ENCODE measurements at places on chromosomes 11 and 22. TPM values are rescaled to one million over a fixed set of nuclear protein-coding genes. Genes with fewer than 3 reads are reported as not detected.

GRCh38 chr22:29030618-29031226 lies 30.9 kb downstream of the C22orf31 start:
- peak overlapping the region; percentile 74 for H3K27ac ChIP-seq
- no peaks in the 10 kb centered on the region for H3K27me3 ChIP-seq
- H3K4me1 ChIP-seq: peaks cover 14% of the 10 kb centered on the region
- peak; percentile 95 for DNase-seq
- no peaks in the 10 kb centered on the region for H3K36me3 ChIP-seq
- H3K4me3 ChIP-seq: no peak overlapping the region

DNA sequence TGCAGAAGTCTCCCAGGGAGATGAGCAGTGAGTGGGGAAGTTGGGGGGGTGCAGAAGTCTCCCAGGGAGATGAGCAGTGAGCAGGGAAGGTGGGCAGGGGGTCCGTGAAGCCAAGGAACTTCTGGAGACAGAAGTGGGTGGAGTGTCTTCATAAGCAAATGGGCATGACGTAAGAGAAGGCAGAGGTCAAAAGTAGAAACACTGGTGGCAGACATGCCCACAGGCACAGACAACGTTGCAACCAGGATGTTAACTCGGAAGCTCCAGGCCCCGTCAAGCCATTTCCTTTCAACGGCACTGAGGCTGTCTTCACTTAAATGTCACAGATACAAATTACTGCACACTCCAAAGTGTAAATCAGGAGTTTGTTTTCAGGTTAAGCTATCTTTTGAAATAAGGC lies 186.1 kb downstream of the SHANK2 start:
- no peaks in the 10 kb centered on the region for H3K4me1 ChIP-seq
- H3K4me3 ChIP-seq: no peak overlapping the region
- no peak for DNase-seq
- H3K27ac ChIP-seq: no peak overlapping the region

- H3K4me3 ChIP-seq: no peak overlapping the region
- DNase-seq: no peak
- no peaks in the 10 kb centered on the region for H3K4me1 ChIP-seq
Measured at GRCh38 chr11:63289658-63290057, 46.3 kb upstream of the SLC22A25 start.

DNA sequence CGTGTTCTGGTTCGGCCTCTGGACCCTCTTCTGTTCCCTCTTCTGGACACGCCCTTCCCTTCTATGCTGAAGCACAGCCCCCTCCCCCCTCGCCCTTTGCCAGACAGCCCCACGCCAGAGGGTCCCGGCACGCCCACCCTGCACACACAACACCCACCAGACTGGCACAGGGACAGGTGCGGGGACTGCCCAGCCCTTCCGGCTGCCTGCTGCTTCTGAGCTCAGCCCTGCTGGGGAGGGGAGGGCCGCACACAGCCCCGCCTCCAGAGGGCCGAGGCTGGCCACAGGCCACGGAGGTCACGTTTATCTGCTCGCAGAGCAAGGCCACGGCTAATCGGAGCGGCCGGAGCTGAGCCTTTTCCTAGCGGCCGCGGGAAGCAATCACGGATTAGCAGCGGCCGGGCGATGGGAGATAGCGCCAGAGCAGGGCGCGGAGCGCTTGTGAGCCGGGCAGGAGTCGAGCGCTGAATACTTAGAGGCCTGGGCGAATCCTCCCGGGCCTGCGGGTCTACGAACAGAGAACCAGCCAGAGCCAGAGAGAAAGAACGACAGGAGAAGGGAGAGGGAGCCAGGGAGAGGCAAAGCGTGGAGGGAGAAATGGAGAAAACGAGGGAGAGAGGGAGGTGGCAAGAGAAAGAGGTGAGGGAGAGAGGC lies 21.5 kb downstream of the OTUB1 start:
- H3K27ac ChIP-seq: no peak overlapping the region
- peaks cover 22% of the 10 kb centered on the region for H3K4me1 ChIP-seq
- H3K4me3 ChIP-seq: no peak overlapping the region
- H3K36me3 ChIP-seq: no peaks in the 10 kb centered on the region

- no peaks in the 10 kb centered on the region for H3K27me3 ChIP-seq
- no peak overlapping the region for H3K4me3 ChIP-seq
- no peaks in the 10 kb centered on the region for H3K4me1 ChIP-seq
- H3K36me3 ChIP-seq: no peaks in the 10 kb centered on the region
- no peak for DNase-seq
Measured at GRCh38 chr11:80156062-80156461, 715.2 kb upstream of the TENM4 start.

GRCh38 chr11:118230088-118230487 lies 5.3 kb upstream of the JAML start:
- no peak overlapping the region for H3K4me3 ChIP-seq
- DNase-seq: no peak
- H3K36me3 ChIP-seq: no peaks in the 10 kb centered on the region
- no peaks in the 10 kb centered on the region for H3K4me1 ChIP-seq

GRCh38 chr22:36344106-36344827 lies 43.5 kb downstream of the MYH9 start:
- H3K27ac ChIP-seq: peak overlapping the region; percentile 71
- no peak overlapping the region for H3K4me3 ChIP-seq
- peaks cover 14% of the 10 kb centered on the region for H3K4me1 ChIP-seq
- H3K27me3 ChIP-seq: no peaks in the 10 kb centered on the region
- H3K36me3 ChIP-seq: peaks cover 14% of the 10 kb centered on the region

- no peak overlapping the region for H3K4me3 ChIP-seq
- H3K36me3 ChIP-seq: no peaks in the 10 kb centered on the region
- no peak for DNase-seq
- H3K27ac ChIP-seq: no peak overlapping the region
- peaks cover 6% of the 10 kb centered on the region for H3K4me1 ChIP-seq
- H3K27me3 ChIP-seq: no peaks in the 10 kb centered on the region
Measured at GRCh38 chr11:47971501-47971900, 8.9 kb upstream of the PTPRJ start.

DNA sequence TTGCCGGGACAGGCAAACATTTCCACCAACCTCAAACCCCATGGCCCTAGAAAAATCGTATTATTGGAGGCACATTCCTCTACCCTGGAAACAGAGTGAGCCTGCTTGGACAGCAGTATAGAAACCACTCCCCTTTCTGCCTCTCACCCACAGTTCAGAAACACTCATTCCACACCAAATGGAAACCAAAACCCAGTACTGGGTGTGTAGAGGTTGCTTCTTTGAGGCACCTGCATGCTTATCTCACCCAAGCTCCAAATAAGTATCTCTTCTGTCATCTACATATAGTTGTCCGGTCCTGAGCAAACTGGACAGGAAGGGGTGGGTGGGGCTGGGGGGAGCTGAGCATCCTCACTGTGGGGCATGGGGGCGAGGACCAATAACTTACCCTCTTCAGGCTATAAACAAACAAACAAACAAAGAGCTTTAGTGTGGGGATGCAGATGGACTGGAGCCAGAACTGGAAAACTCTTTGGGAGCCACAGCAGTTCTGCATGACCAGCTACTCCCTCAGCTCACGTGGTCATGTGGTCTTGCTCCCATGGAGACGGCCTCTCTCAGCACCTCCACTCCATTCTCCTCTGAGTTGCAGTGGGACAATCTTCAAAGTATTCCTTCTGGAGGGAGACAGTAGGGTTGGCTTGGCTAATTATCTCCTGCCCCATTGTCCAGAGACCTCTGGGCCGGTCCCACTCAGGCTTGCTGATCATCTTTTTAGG lies 1.0 kb upstream of the PLAAT2 start:
- H3K4me3 ChIP-seq: no peak overlapping the region
- DNase-seq: no peak
- H3K36me3 ChIP-seq: no peaks in the 10 kb centered on the region
- H3K27me3 ChIP-seq: no peaks in the 10 kb centered on the region
- no peaks in the 10 kb centered on the region for H3K4me1 ChIP-seq
- no peak overlapping the region for H3K27ac ChIP-seq

GRCh38 chr22:38952281-38952993 lies 5.0 kb upstream of the APOBEC3A start:
- H3K27me3 ChIP-seq: no peaks in the 10 kb centered on the region
- H3K4me3 ChIP-seq: no peak overlapping the region
- H3K27ac ChIP-seq: no peak overlapping the region
- H3K4me1 ChIP-seq: no peaks in the 10 kb centered on the region
- H3K36me3 ChIP-seq: no peaks in the 10 kb centered on the region

DNA sequence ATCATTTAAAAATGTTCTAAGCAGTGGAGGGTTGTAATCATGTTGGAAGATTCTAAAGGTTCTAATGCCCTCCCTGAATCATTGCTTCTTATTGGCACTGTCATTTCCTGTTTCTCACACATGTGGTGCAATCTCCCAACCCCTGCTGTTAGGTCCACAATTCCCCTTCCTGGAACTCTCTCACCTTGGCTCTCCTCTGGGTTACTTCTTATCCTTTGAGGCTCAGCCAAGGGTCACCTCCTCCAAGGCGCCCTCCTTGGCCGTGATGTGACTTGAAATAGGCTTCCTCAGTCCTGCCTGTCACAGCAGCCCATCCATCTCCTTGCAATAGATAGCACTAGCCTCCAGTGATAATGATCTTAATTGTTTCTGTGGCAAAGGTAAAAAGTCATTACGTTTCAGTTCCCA lies 149.8 kb downstream of the TTC17 start:
- H3K4me1 ChIP-seq: no peaks in the 10 kb centered on the region
- no peak overlapping the region for H3K27ac ChIP-seq
- no peaks in the 10 kb centered on the region for H3K27me3 ChIP-seq

- no peaks in the 10 kb centered on the region for H3K27me3 ChIP-seq
- H3K36me3 ChIP-seq: no peaks in the 10 kb centered on the region
- H3K4me1 ChIP-seq: no peaks in the 10 kb centered on the region
- H3K27ac ChIP-seq: no peak overlapping the region
- no peak for DNase-seq
Measured at GRCh38 chr11:82815406-82815805, 81.7 kb upstream of the FAM181B start.

GRCh38 chr22:44582016-44582415 lies 84.0 kb upstream of the RTL6 start:
- no peaks in the 10 kb centered on the region for H3K36me3 ChIP-seq
- H3K27me3 ChIP-seq: no peaks in the 10 kb centered on the region
- no peak for DNase-seq
- no peak overlapping the region for H3K27ac ChIP-seq
- H3K4me1 ChIP-seq: no peaks in the 10 kb centered on the region

GRCh38 chr22:36595154-36595553 lies 66.2 kb upstream of the EIF3D start:
- no peaks in the 10 kb centered on the region for H3K4me1 ChIP-seq
- H3K36me3 ChIP-seq: no peaks in the 10 kb centered on the region
- H3K4me3 ChIP-seq: no peak overlapping the region
- H3K27me3 ChIP-seq: peaks cover 22% of the 10 kb centered on the region

DNA sequence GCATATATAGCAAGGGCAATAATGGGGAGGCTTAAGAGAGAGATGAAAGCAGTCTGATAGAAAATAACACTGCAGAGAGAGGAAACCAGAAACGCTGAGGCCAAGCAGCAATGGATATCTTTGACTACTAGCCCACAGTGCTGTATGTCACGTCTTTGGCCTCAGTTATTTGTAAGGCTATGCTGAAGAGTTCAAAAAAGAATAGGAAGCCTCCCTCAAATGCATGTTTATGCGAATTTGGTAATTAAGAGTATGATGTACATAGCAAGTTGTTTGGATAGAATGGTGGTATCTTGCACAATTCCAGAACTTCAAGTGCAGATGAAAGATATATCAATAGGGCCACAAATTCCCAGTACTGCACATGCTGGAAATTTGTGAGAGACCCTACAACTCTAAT lies 89.2 kb downstream of the MPPED2 start:
- no peaks in the 10 kb centered on the region for H3K27me3 ChIP-seq
- H3K4me1 ChIP-seq: no peaks in the 10 kb centered on the region
- no peak for DNase-seq
- no peak overlapping the region for H3K4me3 ChIP-seq
- H3K36me3 ChIP-seq: no peaks in the 10 kb centered on the region
- H3K27ac ChIP-seq: no peak overlapping the region

DNA sequence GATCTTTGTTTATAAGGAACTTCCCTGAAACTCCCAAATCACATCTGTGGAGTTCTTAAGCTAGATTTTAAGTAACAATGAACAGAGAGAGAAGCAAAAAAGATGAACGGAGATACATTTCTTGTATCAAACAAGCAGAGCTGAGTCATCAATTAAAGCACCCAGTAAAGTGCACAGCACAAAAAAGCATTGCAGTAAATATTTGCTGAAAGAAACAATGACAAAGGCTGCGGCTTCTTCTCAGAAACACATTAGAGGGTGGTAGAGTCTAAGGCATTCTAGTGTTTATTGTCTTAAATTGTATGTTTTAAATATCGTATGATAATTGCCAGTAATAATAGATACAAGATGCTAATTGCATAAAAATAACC lies 941.6 kb upstream of the CHORDC1 start:
- no peak overlapping the region for H3K27ac ChIP-seq
- DNase-seq: peak; percentile 4
- peaks cover 8% of the 10 kb centered on the region for H3K4me1 ChIP-seq
- H3K36me3 ChIP-seq: no peaks in the 10 kb centered on the region
- H3K4me3 ChIP-seq: no peak overlapping the region

- H3K36me3 ChIP-seq: peaks cover 1% of the 10 kb centered on the region
- H3K27me3 ChIP-seq: no peaks in the 10 kb centered on the region
- no peak for DNase-seq
- no peak overlapping the region for H3K27ac ChIP-seq
Measured at GRCh38 chr11:121483805-121484480, 31.2 kb upstream of the SORL1-AS1 start.

DNA sequence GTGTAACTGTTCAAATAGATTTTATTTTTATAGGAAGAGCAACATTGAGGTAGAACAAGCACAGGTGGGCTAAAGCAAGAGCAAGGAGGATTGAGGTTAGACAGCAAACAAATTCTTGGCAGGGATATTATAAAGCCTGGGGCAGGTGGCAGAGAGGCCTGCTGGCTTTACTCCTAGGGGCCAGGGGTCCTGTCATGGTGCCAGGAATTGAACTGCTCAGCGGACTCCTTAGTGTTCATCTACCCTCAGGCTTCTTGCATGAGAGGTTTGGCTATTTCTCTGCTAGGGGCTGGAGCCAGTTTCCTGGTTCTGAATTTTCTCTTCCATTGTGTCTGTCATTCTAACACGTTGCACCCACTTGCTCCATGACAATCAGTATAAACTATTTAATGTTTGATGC lies 217.2 kb upstream of the NCAM1 start:
- no peak overlapping the region for H3K27ac ChIP-seq
- H3K36me3 ChIP-seq: no peaks in the 10 kb centered on the region
- no peak overlapping the region for H3K4me3 ChIP-seq

- H3K36me3 ChIP-seq: no peaks in the 10 kb centered on the region
- peaks cover 27% of the 10 kb centered on the region for H3K27me3 ChIP-seq
- peaks cover 3% of the 10 kb centered on the region for H3K4me1 ChIP-seq
Measured at GRCh38 chr11:117985953-117986887, at the start of gene IL10RA. IL10RA (plus strand) TSS chr11:117986394; CDS start chr11:117986468, 74 bp downstream.

GRCh38 chr22:36192542-36192941 lies 9.1 kb downstream of the APOL4 start:
- no peaks in the 10 kb centered on the region for H3K27me3 ChIP-seq
- no peaks in the 10 kb centered on the region for H3K36me3 ChIP-seq
- peaks cover 3% of the 10 kb centered on the region for H3K4me1 ChIP-seq
- no peak for DNase-seq

- H3K27ac ChIP-seq: no peak overlapping the region
- no peaks in the 10 kb centered on the region for H3K4me1 ChIP-seq
- H3K27me3 ChIP-seq: no peaks in the 10 kb centered on the region
- H3K36me3 ChIP-seq: peaks cover 5% of the 10 kb centered on the region
- no peak for DNase-seq
- no peak overlapping the region for H3K4me3 ChIP-seq
Measured at GRCh38 chr22:29750029-29750428, 16.8 kb downstream of the ZMAT5 start.

Gene OR51B5
- total RNA-seq: 4.2 TPM

Gene OPCML
- 0.74 TPM for total RNA-seq

Gene LRP4
- 30.8 TPM for total RNA-seq

Data from lung (tissue), 17 donors.